ENCODE measurements at places on chromosomes 13 and 19.

- no peak for DNase-seq
These were observed 2.8 kb downstream of the SACS start for GRCh38 chr13:23430664-23431063.

- no peak for DNase-seq
These were observed 9.1 kb downstream of the GPR42 start for GRCh38 chr19:35379992-35380391.

DNA sequence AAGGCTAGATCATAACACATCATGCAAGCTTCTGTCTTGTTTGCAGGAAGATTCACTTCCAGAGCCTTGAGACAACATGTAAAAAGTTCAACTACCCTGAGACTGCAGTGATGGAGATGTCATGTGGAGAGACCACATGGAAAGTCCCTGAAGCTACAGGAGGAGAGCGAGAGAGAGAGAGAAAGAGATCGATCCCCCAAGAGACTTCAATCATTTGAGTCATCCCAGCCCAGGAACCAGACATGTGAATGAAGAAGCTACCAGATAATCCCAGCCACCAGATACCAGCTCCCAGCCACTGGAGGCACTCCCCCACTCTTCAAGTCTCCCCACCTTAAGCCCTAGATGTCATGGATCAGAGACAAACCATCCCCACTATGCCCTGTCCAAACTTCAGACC lies 10.7 kb upstream of the EVI5L start:
- no peak for DNase-seq

DNA sequence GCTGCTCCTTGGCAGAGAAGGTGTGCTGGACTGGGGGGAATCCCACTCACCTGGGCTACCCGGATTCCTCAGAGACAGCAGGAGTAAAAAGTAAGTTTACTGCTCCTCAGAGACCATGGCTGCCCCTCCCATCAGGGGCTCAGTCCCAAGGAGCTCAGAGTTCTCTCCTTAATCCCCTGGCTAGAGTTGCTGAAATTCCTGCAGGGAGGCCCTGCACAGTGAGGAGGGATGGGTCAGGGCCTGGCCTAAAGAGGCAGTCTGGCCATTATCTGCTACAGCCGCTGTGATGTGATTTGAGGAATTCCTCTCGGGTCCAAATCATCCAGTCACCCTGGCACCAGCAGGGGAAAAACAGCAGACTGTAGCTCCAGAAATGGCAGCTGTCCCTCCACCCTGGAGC lies 502.5 kb downstream of the PCDH17 start:
- DNase-seq, result no peak

GRCh38 chr19:29586401-29586800 lies 19.7 kb upstream of the POP4 start:
- no peak for DNase-seq

DNA sequence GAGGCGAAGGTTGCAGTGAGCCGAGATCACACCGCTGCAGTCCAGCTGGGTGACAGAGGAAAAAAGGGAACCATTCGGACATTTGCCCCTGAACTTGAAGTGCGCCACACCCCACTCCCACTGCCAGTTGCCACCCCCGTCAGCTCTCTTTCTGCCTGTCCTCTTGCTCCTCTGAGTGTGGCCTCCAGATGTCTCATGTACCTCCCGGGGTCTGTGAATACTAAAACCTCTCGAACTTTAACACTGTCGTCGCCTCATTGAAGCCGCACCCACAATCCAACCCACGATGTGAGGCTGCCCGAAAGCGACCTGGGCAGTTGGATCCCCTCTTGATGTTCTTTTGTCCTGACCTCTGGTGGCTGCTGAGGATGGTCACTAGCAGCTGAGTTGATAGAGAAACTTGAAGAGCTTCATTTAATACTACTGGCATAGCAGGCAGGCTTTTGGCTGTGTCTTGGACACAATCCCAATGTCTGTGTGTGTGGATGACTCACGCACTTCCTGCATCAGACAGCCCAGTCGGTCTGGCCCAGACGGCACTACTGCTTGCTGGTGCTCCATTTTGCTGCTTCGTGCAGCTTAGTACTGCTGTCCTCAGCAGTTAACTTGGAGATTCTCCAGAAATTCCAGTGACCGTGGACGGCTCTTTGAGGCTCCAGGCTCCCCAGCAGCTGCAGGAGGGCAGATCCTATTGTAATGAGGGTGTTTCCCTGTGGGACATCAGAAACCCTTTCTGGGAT lies 4.2 kb downstream of the FPR3 start:
- no peak for DNase-seq

DNA sequence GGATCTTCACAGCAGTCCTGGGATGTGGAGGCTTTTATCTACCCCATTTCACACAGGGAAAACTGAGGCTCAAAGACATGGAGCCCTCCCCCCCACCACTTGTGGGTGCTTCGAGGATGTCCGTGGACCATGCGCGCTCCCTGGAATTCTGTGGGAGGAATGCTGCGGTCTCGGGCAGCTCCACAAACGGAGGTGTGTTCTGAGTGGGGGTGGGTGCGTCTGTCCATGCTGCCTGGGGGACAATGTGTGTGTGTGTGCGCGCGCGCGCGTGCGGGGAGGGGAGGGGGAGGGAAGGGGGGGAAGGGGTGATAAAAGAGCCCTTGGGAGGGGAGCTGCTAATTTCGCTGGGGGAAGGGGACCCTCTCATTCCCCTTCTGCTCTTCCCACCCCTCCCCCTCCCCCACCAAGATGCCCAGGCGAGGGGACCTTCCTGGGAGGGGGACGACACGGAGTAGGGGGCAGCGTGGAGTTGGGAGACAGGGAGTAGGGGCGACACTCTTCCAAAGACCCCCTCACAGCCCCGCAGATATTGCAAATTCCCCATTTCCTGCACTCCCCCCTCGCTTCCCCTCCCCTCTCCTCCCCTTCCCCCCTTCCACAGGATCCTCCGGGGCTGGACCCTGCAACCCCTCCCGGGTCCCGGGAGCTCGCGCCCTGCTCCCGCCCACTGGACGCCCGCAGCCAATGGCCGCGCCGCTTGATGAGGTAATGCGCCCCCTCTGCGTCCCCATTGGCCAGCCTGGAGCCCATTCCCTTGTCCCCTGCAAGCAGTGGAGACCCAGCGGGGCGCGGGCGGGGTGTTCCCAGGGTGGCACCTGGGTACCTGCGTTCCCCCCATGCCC lies 18.9 kb upstream of the ZNRF4 start:
- DNase-seq, result peak; percentile 81

DNA sequence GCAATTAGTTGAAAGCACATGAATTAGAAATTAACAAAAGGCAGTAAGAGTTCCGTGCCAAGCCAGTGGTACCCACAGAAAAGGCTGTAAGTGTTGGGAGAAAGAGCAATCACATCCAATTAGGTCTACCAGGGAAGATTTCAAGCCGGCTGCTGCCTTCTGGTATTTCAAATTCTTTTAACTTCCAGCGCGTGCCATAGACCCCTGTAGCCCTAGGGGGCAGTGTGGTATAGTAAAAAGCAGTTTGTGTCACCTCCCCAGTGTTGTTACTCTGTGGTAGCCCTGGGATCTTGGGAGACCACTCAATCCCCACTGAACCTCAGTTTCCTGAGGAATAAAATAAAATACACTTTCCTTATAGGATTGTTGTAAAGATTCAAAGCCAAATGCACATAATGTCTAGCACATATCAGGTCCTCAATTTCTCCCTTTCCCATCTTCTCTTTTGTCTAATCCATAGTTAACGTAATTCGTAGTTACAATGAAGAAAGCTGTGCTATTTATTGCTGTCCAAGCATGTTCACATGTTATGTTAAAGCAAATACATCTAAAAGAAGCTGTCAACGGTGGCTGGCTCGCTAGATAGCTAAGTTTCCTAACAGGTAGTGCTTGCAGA lies 230.2 kb downstream of the TDRD3 start:
- DNase-seq, result peak; percentile 74

- DNase-seq, result no peak
These were observed 113.1 kb downstream of the PCDH9 start for GRCh38 chr13:67117010-67117550.

- DNase-seq, result no peak
These were observed at the start of gene ATXN8OS for GRCh38 chr13:70107498-70108281. Gene ATXN8OS (plus strand): TSS chr13:70107826.

DNA sequence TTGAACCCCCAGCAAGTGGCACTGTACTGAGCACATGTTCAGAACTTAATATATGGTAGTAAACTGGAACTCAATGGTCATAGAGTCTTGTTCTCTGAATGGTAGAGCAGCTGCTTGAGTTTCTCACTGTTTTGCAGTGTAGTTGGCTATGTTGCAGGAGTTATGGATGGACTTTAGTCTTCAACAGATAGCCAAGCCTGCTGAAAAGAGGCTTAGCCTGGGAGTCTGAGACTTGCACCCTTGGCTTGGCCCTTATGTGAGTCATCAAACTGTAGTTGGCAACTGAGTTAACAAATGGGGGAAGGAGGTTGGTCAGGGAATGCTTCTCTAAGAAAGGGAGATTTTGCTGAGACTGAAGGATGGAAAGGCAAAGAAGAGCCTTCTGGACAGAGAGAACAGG lies 62.5 kb downstream of the C13orf42 start:
- DNase-seq, result no peak

GRCh38 chr13:71577127-71577526 lies 289.9 kb downstream of the DACH1 start:
- DNase-seq, result no peak

- no peak for DNase-seq
These were observed 5.8 kb upstream of the PEAK3 start for GRCh38 chr19:2287585-2288337.

DNA sequence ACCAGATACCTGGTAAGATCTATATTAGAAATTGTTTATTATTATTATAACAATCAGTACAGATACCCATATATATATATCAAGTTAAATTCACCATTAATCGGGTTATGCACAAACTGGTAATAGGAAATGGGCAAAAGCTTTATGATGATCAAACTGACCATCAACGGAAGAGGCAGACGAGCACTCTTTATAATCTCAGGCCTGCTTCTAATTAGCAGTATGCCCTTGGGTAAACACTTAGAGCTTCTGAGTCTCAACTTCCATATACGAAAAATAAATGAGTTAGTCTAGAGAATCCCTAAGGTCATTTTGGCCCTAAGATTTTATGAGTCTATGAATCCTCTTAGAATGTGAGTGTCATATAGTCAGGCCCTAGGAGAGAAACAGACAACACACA lies 710.9 kb downstream of the PCDH9 start:
- DNase-seq, result no peak

DNA sequence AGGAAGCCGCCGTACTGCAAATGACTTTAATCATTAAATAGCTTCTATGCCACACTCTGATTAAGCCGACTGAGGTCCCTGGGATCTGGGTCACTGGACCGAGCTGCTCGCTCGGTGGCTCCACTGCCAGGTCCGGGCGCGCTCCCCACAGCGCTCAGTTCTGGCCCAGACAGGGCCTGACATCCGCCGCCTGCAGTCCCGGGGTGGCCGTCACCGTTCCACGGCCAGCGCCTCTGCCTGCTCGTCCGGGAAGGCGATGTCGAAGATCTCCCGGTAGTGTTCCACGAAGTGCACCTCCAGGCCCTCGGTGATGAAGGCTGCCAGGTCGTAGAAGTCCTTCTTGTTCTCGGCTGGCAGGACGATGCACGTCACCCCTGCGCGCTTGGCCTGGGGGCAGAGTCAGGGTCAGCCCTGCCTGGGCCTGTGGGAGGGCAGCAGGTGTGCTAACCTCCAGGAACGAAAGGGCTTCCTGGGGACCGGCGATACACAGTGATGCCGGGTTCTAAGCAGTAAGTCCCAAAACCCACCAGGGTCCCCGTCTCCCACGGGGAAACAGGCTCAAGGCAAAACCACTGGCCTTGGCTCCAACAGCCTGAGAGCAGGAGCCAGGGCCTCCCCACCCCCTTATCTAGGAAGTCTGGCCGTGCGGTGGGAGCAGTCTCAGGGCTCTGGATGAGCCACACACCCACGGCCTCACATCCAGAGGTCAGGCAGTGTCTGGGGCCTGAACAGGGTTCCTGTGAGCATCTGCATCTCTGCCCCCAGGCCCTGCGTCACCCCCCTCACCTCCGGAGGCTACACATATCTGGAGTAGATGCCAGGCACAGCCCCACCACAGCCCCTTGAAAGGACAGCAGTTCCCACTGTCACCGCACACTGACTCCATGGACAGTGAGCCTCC lies 2.0 kb downstream of the RPL36 start:
- peak; percentile 55 for DNase-seq

DNA sequence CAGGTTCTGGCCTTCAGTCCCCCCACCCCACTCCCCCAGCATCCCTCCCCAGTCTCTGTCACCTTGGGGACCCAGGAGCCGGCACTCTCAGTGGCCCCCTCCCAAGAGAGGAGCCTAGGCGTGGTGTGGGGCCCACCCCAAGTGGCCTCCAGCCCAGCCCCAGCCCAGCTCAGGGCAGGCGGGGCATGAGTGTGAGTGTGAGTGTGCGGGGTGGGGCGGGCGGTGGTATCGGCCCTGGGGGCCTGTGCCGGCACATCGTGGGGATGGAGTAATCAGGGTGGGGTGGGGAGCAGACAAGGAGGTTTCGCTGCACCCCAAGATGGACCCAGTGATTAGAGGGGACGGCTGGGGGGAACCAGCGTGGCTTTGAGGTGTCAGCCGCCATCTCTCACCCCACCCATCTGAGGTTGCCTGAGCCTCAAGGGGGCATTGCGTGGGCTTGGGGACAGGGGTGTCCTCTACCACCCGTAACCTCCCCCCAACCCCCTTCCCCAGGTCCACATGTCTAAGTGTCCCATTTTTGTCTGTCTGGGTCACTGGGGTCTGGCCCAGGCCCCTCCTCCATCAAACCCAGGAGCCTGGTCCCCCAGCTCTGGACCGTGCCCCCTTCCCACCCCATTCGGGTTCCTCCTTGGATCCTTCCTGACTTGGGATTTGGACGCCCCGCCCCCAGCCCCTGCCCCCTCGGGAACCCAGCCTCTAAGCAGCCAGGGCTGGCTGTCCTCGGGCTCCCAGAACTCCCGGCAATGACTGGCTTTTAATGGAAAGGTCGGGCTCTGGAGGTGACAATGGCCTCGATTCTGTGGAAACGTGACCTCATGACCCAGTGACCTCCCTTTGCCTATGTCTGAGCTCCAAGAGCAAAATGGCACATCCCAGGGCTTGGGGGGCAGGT lies 6.9 kb upstream of the SULT2B1 start:
- no peak for DNase-seq

DNA sequence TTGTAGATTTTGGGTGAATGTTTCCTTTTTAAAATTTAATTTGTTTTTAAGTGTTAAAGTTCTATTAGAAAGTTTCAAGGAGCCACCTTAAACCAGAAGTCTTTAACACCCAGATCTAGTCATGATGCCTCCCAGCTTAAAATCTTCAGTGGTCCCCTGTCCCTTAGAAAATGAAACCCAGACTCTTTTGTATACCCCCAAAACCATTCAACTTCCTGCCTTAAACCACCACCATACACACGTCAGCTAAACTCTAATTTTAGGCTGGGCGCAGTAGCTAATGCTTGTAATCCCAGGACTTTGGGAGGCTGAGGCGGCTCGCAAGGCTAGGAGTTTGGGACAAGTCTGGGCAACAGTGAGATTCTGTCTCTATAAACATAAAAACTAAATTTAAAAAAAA lies 37.9 kb downstream of the N4BP2L1 start:
- DNase-seq, result no peak

- no peak for DNase-seq
These were observed 97.3 kb upstream of the SOX1 start for GRCh38 chr13:111969551-111970135.

All from HAP-1 (cell line).